ENCODE measurements at places on chromosomes 1 and 21.

DNA sequence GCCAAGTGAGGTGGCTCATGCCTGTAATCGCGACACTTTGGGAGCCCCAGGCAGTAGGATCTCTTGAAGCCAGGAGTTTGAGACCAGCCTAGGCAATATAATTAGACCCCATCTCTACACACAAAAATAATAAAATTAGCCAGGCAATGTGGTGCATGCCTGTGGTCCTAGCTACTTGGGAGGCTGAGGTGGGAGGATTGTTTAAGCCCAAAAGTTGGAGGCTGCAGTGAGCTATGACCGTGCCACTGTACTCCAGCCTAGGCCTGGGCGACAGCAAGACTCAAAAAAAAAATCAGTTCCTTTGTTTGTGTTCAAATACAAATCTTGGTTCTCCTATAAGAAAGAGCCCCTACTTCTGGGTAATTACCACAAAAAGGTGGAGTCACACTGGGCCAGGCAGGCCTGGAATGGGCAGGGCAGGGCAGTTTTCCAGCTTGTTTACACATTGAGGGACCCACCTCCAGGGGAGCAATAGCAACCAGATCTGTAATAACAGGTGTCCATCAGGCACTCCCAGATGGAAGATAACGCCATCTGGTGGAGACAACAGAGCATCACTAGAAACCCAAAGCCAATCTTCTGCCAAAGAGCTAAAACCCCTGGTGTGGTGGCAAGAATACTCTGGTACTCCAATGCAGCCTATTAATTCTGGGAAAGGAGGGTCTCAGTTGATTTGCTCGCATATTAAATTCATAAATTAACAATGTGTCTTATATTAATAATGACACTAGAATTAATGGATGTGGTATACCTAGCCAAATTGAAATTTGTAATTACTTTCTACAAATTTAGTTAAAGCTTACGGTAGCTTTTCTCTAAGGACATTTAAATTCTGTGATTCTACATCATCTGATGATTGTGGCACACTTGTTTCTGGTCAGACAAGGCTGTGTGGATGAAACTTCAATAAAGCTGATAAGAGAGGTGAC is 13.2 kb downstream of the PPP1R15B start:
- no peak for DNase-seq

GRCh38 chr1:58597996-58598395 is 20.9 kb upstream of the TACSTD2 start:
- DNase-seq, result no peak

DNA sequence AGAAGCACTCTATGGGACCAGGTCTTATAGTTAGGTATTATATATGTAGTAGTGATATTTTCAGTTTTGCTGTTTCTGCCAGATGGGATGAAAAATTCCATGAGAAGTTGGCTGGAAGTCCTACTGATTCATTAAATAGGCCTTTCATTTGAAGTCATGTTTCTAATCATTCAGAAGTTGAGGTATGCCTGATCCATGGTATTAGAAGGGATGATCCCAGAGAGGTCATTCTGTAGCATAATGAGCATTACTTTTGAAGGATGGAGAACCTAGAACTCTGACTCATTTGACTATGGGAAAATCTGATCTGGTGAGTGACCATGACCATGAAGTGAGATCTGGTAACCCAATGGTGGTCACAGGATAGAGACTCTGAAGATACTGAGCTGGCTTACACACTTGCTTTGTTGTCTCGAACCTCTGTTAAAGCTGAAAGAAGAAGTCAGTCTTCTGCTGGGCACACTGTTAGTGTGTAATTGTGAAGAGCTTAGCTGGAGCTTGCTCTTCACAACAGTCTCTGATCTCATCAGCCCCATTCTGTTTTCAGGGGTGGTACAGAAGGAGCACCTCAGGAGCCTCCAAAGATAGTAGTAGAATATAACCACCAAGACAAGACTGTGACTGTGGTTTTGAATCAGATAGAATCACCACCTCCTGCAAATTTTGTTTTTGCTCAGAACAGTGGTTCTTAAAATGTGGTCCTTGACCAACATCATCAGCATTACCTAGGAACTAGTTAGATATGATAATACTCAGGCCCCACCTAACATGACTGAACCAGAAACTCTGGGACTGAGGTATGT is 9.0 kb downstream of the MGST3 start:
- no peak for DNase-seq

GRCh38 chr1:34164771-34165391 is at the start of gene CSMD2:
Gene CSMD2, minus strand, starts transcription at chr1:34165230. Its CDS starts 133 bp downstream, at chr1:34165097.
- no peak for DNase-seq

DNA sequence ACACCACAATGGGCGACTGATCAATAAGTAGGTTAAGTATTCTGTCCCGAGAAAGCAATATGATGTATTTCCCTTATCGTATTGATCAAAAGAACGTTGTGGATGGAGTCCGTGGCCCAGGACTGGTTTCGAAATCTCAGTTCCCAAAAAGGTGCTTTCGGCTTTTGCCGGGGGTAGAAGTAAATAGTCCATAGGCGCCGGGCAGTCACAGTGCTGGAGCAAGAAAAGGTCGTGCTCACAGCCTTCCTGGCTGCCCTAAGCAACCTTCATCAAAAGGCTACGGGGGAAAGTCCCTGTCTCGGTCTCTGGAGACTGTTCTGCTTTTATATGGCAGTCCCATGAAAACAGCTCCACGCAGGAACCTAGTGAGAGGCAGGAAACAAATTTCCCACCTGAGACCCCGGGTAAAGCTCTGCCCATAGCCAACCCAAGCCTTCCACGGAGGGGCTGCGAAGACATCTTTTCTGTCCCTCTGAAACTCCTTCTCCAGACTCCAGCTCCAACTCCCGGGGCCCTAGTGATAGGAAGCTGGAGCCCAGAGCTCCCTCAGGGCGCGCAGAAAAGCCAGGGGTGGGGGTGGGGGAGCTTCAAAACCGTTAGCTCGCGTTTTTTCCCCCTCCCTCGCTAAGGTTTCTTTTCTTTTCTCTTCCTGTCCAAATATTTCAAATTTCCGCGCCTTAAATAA is 7.0 kb downstream of the CDKN2C start:
- DNase-seq, result peak; percentile 13

DNA sequence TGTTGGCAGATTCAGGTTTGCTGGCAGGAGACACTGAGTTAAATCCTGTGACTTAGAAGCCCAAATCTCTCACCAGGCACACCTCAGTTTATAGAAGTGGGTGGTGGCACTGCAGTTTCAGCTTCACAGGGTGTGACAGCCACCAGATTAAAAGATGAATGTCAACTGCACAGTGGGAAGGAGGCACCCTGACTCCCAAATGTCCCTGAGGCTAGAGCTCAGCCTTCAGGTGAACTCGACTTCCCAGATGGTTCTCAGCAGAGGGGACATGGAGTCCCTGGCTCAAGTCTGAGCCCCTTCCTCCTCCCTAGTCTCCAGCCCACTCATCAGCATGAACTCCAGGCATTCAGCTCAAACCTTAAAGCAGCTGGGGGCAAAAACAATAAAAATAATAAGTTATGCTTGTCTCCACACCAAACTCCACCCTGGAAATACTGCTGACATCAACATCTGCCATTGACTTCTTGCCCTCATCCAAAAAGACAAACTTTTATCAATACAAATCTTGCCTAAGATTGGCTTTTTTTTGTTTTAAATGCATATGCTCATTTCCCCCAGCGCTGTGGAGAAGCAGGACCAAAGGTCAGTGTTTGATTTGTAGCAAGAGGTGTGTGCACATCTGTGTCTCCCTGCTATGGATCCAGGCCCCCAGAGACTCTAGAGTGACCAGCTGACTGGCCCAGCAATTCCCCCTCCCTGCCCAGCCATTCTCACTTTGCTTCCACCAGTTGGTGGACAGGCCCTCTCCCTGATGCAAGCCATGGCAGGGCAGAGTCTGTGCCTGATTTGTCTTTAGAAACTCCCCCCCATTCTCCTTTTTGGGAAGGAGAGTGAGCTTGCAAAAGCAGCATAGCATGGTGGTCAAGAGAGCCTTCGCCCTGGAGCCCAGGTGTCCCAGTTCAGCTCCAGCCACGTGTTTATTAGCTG is 18.5 kb upstream of the S100A7 start:
- no peak for DNase-seq

DNA sequence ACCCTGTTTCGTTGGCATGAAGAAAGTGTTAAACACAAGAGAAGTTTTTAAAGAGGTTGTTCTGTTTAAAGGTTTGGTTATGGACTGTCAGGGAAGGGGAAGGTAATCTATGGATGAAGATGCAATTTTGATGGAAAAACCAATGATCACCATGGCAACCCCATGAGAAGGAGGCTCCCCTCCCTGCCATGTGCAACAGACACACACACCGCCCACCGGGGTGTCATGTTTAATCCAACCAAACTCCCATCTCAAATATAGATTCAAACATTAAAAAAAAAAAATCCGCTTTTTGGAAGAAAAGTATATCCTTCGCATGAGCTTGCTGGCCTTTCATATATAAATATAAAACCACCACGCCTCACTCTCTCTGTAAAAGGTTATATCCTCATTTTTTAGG is 80.9 kb upstream of the KRTAP19-8 start:
- DNase-seq, result no peak

DNA sequence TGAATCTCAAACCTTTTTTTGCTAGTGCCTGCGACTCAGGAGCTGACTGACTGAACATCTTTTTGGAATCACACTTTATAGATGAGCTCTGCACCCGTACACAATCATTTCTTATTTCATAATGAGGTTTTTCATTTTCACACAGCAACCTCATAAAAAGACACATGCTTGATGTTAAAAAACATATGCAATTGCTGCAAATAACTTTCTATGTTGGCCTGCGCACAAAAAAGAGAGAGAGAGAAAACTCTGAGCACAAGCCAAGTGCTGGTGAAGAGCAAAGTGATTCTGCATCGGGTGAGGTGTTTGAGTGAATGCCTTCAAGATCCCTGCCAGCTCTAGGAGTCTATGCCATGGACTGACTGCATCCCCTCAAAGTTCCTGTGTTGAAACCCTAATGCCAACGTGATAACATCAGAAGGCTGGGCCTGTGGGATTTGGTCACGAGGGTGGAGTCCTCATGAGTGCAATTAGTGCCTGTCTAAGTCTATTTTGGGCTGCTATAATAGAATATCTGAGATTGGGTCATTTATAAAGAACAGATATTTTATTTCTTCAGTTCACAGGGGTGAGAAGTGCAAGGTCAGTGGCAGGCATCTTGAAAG is 36.6 kb downstream of the C1orf87 start:
- no peak for DNase-seq

DNA sequence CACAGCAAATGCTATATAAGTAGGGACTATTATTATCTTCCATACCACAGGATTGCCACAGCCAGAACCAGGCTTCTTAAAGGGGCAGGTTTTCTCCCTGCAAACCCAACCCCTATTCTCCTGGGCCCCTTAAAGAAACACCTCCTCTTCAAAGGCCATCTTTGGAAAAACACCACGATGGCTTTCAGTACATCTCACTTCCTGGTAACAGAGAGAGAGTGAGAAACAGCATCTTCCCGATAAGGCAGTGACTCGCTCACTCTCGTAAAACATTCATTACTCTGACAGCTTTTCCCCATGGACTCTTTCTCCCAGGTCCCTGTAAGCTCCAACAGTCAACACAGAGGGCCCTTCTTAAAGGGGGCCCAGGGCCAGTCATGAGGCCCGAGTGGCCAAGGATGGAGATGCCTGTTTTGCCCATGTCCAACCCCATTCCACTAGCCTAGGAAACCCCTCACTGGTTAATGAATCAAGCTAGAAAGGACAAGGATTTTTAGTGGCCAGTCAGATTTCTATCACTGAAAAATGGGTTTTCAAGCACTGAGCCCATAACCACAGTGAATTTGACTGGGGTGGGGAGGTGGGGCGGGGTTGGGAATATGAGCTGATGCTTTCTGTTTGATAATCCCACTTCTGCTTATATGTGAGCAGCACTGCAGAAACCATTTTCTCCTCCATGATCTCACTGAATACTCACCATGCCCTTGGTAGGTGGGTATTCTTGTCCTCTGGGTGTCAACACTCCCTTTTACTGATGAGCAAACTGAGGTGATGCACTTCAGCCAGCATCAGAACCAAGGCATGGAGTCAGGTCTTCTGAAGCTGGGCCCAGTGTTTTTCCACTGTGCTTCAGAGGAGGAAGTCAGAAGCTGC is 3.6 kb upstream of the NAV1 start:
- no peak for DNase-seq

DNA sequence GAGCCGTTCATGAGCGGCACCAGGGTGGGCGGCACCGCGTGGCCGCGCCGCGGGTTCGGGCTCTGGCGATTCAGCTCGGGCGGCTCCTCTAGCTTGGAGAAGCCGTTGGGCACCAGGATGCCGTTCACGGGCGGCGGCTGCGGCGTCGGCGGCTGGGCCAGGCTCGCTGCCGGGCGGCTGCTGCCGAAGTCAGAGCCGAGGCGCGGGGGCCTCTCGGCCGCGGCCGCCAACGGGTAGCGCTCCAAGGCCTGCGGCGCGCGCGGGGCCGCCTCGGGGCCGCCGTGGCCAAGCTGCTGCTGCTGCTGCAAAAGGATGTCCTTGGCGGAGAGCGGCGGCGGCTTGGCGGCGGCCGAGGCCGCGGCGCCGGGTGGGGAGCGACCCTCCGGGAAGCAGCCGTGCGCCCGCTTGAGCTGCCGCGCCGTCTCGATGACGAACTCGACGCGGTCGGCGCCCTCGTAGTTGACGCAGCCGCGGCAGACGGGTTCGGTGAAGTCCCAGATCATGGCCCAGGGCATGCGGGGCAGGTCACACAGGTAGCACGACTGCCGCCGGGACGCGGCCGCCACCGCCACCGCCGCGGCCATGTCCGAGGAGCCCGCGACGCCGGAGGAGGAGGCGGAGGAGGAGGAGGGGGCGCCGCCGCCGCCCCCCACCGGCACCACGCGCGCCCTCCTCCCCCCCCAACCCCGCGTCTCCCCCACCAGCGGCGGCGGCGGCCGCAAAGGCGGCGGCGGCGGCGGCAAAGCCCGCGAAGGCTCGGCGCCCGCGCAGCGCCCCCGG is 877 bp downstream of the IRF2BP2 start:
- peak; percentile 69 for DNase-seq

GRCh38 chr21:44871576-44872269 is 1.8 kb downstream of the PTTG1IP start:
- DNase-seq, result no peak

DNA sequence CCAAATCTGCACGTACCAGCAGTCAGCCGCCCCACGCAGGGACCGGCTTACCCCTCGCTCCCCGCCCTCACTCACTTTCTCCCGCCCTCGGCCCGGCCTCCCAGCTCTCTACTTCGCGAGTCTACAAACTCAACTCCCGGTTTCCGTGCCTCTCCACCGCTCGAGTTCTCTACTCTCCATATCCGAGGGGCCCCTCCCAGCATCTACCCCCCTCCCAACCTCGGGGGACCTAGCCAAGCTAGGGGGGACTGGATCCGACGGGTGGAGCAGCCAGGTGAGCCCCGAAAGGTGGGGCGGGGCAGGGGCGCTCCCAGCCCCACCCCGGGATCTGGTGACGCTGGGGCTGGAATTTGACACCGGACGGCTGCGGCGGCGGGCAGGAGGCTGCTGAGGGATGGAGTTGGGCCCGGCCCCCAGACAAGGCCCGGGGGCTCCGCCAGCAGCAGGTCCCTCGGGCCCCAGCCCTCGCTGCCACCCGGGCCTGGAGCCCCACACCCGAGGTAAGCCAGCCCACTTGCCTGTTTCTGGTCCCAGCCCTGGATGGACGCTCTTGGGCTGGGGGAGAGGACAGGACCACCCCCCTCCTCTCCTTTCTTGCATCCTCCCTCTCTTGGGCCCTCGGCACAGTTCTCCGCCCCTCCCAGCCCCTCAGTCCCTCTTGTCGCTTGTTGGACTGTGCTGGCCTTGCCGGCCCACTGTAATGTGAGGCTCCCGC is at the start of gene ARTN:
Gene ARTN (plus strand): TSS at position 416 of the 715 bp plus-strand sequence. CDS start 1,856 bp downstream, outside the sequence.
- DNase-seq, result no peak
